ENCODE measurements at places on chromosomes 7 and 10.

GRCh38 chr7:132901241-132901640 lies 180.6 kb downstream of the CHCHD3 start:
- DNase-seq: no peak

GRCh38 chr7:32518534-32519140 lies 23.3 kb downstream of the AVL9 start:
- no peak for DNase-seq

DNA sequence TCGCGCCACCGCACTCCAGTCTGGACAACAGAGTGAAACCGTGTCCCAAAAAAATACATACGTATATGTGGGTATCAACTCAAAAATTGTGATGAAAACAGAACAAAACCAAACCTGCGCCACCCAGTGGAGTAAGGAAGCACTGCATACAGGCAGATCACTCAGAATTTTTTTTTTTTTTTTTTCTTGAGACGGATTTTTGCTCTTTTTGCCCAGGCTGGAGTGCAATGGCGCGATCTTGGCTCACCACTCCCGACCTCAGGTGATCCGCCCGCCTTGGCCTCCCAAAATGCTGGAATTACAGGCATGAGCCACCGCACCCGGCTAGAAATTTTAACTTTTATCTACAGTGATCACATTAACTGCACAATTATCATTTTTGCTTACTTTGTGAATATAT lies 9.1 kb upstream of the TMEM236 start:
- DNase-seq: peak; percentile 37

DNA sequence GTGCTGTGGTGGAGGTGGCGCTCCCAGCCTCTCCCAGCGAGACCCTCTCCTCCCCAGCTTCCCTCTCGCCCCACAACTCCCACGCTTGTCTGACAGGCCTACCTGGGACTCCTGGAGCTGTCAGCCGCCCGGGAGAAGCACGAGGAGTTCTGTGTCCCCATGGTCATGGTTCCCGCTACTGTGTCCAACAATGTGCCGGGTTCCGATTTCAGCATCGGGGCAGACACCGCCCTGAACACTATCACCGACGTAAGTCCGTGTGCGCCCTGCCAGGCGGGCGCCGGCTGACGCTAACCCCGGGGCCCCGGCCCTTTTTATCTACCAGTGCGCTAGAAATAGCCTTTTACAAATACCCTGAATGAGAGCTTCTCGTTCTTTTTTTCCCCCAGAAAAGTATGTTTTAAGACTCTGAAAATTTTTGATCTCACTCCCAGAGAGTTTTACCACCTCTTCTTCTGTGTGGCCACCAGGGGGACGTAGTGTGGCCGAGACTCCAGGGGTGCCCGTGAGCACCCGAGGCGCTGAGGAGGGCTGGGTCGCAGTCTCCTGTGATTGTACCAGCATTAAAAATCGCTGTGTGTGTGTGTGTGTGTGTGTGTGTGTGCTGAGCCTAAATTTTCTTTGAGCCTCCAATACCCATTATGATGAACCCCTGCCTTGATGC lies 52.6 kb downstream of the PFKP start:
- no peak for DNase-seq
